ENCODE measurements at places on chromosomes 5 and 9.

DNA sequence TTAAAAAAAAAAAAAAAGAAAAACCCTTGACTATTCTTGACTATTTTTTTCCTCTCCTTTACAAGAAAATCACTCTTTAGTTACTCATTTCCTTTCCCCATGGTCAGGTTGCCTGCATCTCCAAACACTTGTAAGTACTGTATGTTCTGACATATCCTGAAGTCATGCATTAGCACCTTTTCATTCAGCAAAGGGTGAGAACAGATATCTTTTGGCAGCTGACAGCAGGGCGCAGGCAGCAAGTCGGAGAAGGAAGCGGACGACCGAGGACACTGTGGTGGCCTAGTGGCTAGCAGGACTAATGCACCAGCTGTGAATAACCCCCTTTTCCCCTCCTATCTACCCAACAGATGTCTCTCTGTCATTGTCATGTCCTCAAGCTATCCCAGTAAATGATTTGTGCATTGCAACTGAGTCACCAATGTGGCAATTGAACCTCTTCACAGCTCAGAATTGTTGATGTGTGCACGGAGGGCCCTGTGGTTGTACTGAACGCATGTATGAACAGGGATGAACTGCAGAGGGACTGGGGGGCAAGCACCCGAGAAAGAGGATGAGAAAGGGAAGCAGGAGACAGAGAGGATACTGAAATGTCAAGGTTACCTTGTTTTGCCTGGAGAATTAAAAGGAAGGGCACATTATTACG lies 996.0 kb upstream of the ARRDC3 start:
- DNase-seq = no peak

- no peak for DNase-seq
Observed at GRCh38 chr9:33351547-33351946, 50.8 kb downstream of the AQP7 start.

DNA sequence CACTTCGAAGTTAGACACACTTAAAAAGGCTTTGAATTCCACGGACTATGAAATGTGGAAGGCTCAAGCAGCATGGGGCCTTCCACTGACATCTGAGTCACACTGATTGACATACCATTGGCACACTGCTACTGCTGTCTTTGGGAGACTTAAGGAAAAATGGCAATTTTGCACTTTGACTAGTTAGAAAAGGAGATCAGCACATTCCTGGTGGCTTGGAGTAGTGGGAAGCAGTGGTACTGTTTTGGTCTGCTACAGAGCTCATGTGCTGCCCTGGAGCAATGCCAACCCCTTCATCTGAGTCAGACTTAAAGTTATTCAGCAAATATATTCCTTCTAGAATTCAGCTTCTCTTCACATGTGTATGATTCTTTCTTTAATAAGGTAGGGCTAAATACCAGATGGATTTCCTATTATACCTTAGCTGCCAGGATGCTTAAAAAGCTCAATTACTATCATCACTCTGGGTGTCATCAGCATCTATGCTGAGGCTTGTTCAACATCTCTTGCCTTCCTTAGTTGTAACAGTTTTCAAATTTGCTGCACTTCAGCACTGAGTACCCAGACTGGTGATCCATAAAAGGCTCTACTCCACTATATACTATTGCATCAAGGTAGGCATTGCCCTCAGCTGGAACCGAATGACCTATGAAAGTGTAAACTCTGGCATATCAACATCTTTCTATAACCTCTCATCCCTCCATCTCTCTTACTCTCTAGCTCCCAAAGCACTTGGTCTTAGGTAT lies 42.3 kb upstream of the MOCS2 start:
- no peak for DNase-seq

DNA sequence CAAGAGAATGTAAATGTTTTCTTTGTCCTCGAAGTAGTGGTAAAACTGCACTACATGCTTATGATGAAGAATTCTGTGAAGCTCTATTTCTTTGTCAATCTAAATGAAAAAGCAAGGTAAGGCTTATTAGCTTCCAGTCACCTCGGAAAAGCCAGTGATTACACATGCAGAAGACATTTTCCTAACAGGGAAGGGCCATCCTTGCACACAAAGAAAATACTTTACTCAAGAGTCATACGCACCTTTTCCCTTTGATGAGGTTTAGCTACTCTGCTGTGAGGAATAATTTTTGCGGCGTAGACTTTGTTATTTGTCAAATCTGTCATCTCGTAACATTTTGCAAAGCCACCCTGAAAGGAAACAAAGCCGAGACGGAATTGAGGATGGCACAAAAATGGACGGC lies 1.1 kb downstream of the PLK2 start:
- peak; percentile 17 for DNase-seq

DNA sequence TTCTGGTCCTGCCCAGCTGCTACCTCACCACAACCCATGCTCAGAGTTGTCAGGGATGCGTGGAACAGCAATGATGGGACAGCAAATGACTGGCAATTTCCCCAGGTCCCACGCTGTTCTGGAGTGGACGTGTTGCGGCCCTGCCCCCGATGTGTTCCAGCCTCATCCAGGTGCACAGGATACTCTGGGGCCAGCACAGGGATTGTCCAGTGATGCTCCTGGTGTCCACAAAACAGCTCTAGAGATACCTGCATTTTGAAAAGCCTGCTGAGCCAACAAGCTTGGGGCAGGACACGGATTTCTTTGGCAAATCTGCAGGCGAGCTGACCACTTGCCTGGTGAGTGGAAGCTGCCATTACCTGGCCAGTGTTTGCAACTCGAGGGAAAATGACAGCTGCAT lies 88.7 kb downstream of the ANKRD33B start:
- DNase-seq = no peak

DNA sequence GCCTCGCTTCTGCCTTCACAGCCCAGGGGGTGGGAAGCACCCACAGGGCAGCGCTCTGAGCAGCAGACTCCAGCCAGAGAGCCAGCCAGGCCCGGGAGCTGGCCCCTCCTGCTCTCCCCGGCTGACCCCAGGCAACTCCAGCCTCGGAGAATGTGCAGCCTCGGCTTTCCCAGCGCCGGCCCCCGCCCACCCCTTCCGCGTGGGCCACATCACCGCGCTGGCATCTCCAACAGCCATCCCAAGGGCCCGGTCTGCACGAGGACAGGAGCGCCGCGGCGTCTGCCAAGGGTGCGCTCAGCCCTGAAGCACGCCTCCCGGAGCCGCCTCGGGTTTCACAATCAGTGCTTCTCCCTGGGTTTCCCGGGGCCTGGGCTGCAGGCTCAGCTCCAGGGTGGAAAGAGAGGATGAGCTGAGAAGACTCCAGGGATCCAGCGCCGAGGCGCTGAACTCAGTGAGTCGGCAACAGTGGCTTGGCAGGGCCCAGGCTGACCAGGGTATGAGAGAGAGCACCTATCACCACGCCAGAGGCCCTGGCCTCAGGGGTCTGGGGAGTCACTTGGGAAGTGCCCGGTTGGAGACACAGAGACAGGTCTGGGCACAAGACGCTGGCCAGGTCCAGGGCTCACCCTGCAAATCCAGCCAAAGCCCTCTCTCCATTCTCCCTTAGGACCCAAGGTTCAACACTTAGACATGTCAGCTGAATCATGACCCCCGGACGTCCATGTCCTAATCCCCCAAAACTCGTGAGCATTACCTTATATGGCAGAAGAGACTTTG lies 79.6 kb downstream of the ADAMTS2 start:
- no peak for DNase-seq

DNA sequence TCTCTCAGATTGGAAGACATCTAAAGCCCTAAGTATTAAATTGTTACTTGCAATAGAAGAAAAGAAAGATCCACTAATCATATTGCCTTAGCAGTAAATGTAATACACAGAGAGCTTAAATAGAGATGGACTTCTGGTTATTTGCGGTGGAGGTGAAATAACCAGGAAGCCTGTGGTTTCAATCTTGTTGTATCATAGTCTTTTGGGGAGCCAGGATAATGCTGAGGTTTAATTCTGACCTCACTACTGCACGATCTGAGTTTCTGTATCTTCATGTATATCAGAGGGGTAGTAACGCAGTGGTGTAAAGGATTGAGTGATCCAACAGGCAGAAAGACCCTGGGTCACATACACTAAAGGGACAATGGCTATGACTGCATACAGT lies 71.7 kb downstream of the ANKRD55 start:
- DNase-seq = no peak

- DNase-seq = no peak
Observed at GRCh38 chr9:93818827-93819472, 136.2 kb downstream of the BARX1 start.

DNA sequence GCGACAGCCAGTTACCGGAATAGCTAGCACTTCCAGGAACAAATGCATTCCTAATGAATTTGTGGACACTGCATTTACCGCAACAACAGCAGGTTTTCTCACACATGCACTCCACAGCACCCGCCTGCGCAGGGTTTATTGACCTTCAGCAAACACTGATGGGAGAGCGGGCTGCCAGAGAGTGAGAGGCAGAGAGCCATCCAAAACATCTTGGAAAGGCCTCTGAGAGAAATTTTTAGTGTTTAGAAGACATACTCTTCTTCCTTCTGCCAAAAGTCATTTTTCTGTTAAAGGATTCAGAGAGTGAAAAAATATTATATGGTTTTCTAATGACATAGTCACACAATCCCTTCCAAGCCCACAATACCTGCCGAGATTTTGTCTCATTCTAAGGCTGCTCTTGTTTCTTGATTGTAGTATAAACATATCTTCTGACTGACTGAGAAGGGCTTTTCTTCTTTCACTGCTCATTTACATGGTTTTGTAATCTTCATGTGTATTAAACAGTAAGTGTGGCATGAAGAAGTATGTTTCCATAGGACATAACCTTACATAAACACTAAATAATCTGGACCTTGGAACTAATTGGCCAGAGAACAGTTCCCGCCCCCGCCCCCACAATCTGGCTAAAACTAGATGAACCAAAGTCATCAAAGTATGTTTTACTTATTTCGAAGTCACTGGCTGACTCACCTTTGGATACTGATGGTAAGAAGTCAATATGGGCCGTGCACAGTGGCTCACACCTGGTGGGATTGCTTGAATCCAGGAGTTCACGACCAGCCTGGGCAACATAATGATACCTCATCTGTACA lies 432.5 kb upstream of the MEF2C start:
- no peak for DNase-seq

- DNase-seq = no peak
Observed at GRCh38 chr9:27675354-27675753, 102.1 kb upstream of the C9orf72 start.

- DNase-seq = no peak
Observed at GRCh38 chr5:172623313-172623980, 17.6 kb upstream of the NEURL1B start.

- DNase-seq = no peak
Observed at GRCh38 chr5:38642189-38642911, 85.9 kb upstream of the LIFR start.

GRCh38 chr5:132868754-132869153 lies 2.3 kb downstream of the UQCRQ start:
- no peak for DNase-seq

GRCh38 chr9:18359335-18359734 lies 114.6 kb upstream of the ADAMTSL1 start:
- no peak for DNase-seq

- no peak for DNase-seq
Observed at GRCh38 chr9:93260263-93261066, 76.5 kb downstream of the WNK2 start.

DNA sequence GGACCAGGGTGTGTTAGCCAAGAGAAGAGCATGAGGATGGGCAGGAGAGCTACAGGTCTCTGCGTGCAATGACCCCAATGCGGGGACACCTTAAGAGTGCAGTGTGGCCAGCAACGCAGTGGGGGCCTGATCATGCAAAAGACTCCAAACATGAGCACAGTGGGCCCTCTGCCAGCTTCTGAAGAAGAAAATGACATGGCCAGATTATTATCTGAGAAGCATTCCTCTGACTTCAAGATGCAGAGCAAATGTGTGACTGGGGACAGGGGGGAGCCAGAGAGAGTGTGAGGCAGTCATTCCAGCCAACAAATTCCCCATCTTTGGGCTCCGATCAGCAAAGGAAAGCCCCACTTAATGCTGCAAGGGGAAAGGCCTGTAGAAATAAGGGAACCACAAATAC lies 229.4 kb downstream of the CDK5RAP2 start:
- no peak for DNase-seq

DNA sequence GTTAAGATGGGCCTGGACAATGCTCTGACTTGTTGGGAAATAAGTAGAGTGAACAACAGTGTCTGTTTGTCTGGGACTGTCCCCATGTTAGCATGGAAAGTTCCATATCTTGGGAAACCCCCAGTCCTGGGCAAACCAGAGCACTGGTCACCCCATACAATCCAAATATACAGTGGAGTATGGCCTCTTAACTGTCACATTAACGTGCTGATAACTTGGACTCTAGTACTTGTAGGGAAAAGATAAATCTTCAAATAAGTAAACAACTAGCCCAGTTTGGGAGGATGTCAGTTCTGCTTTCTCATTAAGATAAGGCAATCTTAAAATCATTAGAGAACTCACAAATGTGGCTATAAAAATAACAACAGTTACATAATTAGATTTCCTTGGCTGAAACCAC lies 47.6 kb upstream of the JAK2 start:
- no peak for DNase-seq

GRCh38 chr5:66643387-66643786 lies 47.2 kb downstream of the MAST4 start:
- DNase-seq = no peak

Measured in CD4-positive, alpha-beta T cell treated with Interleukin-17A for 1 hour (primary cell).